ENCODE measurements at places on chromosomes 16 and 17.

- no peak for DNase-seq
Observed at GRCh38 chr17:9233271-9233599, 211.9 kb downstream of the NTN1 start.

DNA sequence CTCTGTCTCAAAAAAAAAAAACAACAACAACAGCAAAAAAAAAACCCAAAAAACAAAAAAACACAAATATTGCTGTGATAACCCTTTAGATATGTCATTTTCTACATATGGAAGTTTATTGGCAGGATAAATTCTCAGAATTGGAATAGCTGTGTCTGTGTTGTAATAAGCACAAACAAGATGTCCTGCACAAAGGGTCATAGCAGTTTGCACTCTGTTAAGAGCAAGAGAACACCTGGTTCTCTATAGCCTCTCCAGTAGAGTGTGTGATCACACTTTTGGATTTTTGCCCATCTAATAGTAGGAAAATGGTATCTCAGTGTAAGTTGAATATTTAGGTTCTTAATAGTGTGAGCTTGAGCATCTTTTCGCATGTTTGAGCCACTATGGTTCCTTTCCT is 60.4 kb downstream of the USP43 start:
- no peak for DNase-seq

DNA sequence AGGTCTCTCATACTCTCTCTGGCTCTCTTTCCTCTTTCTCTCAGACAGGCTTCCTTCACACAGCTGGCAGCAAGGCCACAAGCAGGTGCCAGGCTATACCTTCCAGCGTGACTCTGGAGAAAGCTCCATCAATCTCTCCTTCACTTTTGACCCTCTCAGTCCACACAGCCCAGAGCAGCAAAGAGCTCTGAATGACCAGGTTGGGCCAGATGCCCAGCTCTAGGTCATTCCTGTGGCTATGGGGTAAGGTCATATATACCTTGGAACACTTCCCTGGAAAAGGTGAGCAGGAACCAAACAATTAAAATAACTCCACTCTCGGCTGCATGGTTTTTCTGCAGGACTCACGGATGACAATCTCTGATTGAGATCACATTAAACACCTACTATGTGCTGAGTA is 8.8 kb downstream of the ADAP2 start:
- DNase-seq = no peak

- DNase-seq = no peak
Observed at GRCh38 chr16:11273721-11274324, 394 bp upstream of the PRM3 start.

GRCh38 chr17:36779550-36779949 is 157.7 kb upstream of the LHX1 start:
- no peak for DNase-seq

- no peak for DNase-seq
Observed at GRCh38 chr16:20415541-20415940, 6.2 kb downstream of the ACSM5 start.

- DNase-seq = no peak
Observed at GRCh38 chr16:81803332-81803731, 24.2 kb downstream of the PLCG2 start.

GRCh38 chr17:77003699-77004098 is 135.5 kb downstream of the MGAT5B start:
- no peak for DNase-seq

- no peak for DNase-seq
Observed at GRCh38 chr17:66087073-66087472, 104.9 kb downstream of the CEP112 start.

DNA sequence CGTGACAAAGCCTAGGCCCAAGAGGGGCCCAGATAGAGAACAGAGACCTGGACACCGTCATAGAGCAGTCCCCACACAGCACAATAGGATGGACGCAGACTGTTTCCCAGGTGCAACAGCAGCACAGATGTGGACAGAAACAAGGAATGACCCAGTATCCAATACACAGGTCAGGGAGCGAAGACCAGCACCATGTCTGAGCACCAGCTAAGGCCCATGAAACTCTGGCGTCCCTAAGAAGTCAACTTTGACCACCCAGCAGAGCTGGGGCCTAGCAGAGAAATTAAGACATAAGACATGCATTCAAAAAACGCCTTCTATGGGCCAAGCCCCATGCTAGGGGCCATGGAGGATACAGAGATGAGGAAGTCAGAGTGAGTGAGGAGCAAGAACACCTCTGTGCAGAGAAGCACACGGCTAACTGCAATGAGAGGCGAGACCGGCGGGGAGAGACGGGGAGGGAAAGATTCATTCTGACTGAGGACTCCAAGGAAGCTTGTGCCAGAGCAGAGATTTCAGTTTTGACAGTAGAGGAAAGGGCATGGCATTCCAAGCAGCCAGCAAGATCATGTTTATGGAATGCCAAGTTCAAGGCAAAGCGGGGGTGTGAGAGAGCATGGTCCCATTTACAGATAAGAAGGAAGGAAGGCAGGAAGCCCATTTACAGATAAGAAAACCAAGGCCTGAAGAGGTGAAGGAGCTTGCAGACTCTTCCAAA is 50.8 kb downstream of the PITPNM3 start:
- DNase-seq = no peak

DNA sequence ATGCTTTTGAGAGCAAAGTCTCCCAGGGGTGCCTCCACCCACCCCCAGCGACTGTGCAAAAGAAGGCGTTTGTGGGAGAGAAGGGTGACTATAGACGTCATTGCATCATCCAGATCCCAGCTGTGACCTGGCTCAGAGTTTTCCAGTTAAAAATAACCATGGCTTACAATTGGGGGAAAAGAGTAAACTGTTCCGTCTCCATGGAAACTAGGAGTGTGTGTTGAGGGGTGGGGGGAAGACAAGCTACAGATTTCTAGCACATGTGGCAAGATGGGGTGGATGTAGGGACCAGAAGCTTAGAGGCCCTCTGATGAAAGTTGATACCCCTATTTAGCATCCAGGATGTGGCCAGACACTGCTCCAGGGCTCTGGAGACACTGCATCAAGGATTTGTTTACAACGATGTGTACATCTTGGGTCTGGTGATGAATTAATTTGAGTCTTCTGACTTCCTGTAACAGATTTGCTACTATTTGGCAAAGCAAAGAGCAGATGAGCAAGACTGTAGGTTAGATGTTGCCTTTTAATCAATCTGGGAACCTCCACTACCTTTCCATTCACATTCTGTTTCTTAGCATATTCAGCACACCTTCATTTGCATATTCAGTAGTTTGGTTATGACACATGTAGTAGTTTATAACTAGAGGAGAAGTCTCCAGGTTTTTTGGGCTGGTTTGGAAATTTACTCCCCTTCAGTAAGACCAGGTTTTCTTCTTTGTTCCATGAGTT is 6.2 kb upstream of the DUSP14 start:
- DNase-seq = no peak

DNA sequence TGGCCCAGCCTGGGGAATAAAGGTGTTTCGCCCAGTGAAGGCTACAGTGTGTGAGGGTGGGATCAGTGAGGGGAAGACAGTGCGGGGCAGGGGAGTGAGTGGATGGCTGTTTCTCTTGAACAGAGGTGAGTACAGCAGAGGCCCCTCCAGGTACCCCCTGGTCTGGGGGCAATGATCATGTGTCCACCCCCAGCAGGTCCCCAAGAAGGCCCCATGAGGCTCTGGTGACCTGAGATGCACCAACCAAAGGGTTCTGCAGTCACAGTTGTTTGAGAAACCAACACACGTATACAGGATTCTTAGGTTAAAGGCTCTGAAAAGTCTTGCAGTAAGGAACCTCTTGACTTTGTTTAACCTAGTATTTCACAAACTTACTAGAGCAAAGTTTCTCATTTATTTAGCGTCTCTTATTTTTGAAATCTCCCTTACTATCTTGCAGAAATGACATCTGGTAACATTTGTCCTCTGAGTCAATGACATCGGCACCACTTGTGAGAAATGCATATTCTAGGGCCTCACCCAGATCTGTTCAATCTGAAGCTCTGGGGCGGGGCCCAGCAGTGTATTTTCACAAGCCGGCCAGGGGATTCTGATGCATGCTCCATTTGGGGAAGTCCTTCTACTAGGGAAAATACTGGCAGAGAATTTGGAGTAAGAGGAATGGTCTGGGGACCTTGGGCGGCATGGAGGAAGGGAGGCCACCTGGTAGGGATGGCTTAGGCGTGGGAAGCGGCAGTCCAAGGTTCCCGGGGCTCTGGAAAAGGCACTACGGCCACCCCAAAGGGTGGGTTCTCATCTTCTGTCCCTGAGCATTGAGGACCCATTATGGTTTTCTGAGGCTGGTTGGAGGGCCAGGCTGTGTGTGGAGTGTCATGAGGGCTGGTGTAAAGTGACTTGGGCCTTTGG is 217.3 kb downstream of the NTN1 start:
- no peak for DNase-seq

DNA sequence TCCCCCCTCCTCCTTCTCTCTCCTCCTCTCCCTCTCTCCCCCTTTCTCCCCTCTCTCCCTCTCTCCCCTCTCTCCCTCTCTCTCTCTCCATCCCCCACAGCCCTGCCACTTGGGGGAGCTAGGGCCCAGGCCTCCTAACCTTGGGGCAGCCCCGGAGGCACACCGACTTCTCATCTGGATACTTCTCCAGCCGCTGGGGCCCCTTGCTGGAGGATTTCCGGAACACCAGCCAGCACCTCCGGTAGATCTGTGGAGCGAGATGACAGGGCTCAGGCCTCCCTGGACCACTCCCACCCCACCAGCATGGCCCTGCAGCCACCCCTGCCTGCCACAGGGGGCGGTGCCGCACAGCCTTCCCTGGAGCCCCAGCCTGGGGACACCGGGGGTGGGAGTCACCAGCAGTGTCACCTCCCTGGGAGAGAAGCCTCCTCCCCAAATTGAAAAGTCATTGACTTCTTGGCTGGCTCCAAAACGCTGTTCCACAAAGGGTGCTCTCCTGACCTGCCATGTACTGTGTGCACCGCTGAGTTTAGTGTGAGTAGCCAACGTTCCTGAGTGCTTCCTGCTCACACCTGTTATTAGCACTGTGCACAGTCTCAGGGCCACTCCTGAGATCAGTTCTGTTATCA is 10.5 kb downstream of the DOK4 start:
- DNase-seq = no peak

DNA sequence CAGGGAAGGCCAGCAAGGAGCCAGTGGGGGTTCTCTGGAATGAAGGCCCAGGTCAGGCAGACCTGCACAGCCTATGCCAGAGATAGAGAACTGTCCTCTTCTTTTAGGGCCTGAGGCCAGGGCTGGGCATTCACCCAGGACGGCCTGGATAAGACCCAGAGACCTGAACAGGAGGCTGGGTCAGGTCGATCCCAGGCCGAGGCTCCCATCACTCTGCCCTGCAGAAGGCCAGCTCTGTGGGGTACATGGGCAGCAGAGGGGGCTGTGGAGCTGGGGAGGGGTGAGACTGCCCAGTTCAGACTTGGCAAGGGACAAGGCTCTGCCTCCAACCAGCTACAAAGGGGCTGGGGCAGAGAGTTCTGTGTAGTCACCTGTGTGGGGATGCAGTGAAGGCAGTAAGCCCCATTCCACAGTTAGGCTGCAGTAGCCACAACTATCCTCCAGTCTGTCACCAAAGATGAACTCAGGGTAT is 14.6 kb downstream of the HSD11B2 start:
- DNase-seq = no peak

DNA sequence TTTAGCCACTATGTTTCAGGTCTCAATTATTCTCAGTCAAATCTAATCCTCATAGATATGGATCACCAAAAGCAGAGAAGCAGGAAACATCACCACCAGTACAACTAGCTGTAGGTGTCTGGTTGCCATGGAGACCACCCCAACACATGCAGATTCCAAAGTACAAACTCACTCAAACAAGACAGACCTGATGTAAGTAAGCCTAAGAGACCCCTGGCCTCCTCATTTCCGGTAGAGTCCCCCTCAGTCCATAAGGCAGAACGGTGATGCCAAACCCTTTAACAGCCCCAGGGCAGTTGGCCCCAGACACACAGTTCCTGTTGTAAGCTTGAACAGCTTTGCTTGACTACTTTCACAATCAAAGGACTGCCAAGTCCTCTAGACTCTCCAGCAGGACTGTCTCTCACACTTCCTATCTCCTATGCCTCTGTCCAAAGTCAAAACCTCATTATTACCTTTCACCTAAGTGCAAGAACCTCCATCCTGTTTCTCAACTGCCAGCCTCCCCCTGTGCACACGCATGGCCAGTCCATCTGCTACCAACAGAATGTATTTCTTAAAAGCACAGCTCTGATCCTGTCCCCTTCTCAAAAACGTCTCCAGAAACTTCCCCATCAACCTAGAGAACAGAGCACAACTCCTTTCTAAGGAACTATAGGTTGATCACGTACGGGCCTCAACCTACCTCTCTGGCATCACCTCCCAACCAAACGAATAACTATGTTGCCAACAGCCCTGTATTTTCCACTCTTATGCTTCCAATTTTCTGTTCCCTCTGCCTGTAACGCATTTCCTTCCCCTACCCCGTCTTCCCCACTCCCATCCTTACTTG is 23.9 kb downstream of the SLC39A11 start:
- DNase-seq = no peak

DNA sequence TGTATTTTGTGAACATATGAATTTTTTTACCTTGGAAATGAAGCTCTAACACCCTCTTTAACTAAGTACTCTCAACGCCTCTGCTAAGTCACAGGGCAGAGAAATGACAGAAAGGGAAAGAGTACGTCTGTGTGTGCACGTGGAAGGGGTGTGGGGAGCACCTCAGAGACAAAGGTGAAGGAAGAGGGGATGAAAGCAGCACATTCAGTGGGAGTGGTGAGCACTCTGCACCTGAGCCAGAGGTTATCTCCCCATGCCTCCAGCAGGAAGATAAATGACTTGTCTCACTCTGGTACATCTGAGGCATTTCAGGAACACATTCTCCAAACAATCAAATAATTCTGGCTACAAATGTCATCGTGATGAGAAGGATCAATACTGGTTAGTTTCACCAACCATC is 15.0 kb downstream of the GNA13 start:
- DNase-seq = no peak

DNA sequence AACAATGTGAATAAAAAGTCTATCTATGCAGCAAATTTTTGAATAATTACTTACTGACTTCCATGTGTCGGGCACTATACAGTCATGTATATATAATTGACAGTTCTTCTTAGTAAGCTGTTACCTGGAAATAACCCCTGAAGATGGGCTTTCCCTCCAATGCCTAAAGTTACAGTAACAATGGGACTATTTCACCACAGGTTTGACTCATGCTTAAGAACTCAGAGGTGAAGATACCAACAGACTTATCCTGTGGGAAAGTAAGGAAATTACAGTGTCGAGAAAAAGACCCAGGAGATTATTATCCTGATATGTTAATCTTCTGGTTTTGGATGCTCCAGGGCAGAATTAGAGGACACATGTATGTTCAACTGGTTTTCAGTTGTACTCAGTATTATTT is 601.5 kb upstream of the SOX9 start:
- no peak for DNase-seq
